Right forelimb (tissue), 1 donor: ENCODE measurements at places on chromosomes 5 and 9.

GRCh38 chr5:35884191-35884769 lies 27.6 kb downstream of the IL7R start:
- no peak for DNase-seq

GRCh38 chr9:77841739-77842386 lies 189.7 kb downstream of the GNAQ start:
- DNase-seq: no peak

DNA sequence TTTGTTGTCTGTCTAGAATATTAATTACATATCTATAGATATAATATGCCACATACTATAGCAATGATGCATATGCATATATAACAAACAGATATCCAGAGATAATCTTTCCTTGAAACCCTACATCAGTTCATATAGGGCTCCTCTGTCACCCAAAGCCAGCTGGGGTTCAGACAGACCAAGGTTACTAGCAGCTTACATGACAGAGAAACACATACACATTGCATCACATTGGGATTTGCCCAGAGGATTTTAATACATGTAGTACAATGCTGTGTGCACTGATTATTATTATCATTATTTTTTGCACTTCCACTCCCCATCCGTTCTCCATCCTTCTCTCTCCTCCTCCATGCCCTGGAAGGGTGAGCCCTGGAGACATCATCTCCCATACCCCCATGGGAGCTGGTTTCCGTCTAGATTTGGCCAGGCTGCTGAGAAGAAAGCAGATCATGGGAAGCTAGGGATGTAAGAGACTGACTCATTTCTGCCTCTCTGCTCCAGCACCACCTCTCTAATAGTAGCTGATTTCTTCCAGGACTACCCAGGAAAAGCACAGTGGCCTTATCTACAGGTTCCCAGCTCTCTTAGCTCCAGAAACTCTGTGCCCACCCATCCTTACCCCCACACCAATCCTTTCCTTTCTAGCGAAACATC lies 23.3 kb downstream of the FST start:
- no peak for DNase-seq

- DNase-seq: no peak
Measured at GRCh38 chr9:77592476-77592875, 55.6 kb downstream of the GNA14 start.

GRCh38 chr5:154577416-154577815 lies 99.4 kb upstream of the HAND1 start:
- no peak for DNase-seq

DNA sequence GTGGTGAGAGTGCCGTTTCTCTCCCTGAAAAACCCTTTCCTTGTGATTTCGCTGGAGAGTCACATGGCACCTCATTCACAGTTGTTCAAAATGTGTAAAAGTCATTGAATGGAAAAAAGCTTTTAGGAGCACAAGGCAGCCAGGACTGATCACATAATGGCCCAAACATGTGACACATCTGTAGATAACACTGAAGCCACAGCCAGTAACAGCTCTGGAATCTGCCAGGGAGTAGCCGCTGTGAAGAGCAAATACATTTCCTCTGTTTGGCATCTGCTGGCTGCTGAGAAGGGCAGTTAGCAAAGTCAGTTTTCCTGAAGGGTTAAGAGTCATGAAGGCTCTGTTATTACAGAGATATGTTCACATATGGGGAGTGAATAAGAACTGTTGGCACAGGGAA lies 271.8 kb downstream of the NNT start:
- no peak for DNase-seq

GRCh38 chr9:88481933-88482332 lies 53.0 kb upstream of the NXNL2 start:
- no peak for DNase-seq

GRCh38 chr5:78633700-78634099 lies 14.9 kb downstream of the LHFPL2 start:
- no peak for DNase-seq

DNA sequence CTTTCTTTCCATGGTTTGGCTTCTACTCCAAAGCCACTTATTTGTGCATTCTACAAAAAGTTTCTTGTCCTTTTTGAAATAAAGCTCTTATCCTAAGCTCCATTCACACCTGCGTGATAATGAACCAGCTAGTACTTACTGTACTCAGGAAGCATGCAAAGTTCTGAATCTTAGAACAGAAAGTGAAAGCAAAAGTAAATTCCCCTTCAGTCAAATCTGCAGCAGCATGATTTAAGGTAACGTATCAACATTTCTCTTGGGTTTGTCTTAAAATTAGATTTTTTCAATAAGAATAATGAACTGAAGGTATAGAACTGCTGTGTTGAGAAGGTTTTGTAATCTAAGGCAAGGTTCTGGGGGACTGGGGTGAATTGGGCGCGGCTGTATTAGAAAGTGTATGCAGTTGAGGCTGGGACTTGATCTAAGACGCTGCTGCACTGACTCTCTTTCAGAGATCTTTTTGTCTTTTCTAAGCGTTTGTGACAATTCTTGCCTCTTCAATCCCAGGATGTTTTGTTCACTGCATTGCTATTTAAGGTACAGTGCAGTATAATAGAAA lies at the start of gene ERAP2:
Gene ERAP2 (plus strand): TSS at position 209 of the 559 bp plus-strand sequence. CDS start 3,186 bp downstream, outside the sequence.
- DNase-seq: peak; percentile 53

GRCh38 chr9:29830821-29831220 lies 2257.5 kb upstream of the C9orf72 start:
- DNase-seq: no peak

DNA sequence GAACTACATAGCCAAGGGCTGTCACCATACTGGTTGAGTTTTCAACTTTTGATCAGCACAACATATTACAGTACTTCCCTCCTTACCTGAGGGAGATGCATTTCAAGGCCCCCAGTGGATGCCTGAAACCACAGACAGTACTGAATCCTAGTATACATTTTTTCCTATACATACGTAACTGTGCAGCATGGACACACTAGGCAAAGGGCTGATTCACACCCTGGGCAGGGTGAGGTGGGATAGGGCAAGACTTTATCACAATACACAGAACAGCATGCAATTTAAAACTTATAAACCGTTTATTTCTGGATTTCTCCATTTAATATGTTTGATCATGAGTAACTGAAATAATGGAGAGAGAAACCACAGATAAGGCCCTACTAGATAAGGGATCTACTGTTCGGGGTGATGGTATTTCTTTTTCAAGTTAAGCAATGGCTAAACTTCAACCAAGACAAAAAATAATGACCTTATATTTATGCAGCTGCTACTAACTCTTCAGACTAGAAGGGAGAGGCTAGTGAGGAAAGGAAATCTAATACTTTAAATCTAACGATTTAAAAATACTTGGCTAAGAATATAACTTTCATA lies 186.9 kb upstream of the GNA14 start:
- DNase-seq: no peak

DNA sequence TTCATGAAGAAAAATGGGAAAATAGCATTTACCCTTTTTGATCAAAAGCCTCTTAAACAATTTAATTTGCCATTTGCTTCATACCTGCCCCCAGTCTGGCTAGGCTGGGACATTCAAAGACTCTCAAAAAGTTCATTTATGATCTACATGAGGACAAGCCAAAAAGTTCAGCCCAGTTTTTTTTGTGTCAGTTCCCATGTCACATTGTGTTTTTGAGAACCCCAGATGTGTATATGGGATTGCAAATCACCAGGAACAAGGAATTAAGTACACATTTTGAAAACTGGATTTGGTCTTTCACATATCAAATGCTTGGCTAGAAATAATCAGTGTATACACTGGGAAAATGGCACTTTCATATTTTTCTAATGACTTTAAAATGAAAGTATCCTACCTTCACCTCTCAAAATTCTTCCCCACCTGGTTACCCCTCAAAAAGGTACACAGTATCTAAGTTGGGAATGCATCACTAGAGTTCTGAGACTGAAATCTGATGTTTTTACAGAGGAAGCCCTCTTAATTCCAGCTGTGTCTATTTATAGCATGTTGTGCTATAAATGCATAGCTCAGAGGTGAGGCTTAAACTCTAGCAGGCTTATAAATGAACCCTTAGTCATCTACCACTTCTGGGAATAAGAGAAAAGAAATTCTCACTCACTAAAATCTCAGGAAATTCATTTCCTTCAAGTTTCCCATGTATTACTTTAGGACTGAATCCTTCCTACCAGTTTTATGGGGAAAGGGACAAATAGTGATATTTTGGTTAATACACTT lies 9.3 kb downstream of the STOM start:
- DNase-seq: no peak

DNA sequence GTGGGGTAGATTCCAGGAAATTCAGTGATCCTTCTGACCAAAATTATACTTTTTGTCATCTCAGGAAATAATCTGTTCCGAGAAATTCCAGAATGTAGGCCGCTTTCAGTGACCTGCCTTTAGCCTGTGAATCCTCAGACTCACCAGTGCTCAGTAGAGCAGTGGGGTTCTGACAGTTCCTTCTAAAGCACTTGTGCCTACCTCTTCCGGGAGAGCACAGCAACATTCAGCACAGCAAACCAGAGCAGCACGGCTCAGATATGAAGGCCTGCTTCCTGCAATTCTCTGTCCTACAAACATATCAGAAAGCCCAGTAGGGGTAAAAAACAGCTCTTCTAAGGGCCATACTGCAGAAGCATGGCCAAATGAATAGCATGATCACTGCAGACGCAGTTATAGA lies 15.0 kb downstream of the FANCC start:
- no peak for DNase-seq

GRCh38 chr9:88583901-88584596 lies 49.1 kb downstream of the NXNL2 start:
- DNase-seq: no peak

DNA sequence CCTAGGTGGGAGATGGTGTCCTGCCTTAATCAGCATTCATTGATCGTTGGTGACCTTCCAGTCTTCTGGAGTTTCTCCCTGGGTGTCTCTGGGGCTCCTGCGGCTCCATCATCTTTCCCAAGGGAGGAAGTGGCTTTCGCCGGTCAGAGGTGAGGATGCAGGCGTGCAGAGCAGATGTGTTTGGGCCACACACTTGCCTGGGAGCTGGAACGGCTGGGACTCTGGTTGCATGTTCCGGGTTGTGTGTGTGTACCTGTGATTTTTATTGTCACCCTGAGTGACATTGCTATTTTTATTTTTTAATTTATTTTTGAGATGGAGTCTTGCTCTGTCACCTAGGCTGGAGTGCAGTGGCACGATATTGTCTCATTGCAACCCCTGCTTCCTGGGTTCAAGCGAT lies 9.6 kb downstream of the HMCN2 start:
- DNase-seq: no peak

GRCh38 chr5:170297589-170298462 lies at the start of gene LCP2:
TSS of gene LCP2 (minus strand) at chr5:170297777. CDS start at chr5:170297611, 166 bp downstream.
- DNase-seq: peak; percentile 5

DNA sequence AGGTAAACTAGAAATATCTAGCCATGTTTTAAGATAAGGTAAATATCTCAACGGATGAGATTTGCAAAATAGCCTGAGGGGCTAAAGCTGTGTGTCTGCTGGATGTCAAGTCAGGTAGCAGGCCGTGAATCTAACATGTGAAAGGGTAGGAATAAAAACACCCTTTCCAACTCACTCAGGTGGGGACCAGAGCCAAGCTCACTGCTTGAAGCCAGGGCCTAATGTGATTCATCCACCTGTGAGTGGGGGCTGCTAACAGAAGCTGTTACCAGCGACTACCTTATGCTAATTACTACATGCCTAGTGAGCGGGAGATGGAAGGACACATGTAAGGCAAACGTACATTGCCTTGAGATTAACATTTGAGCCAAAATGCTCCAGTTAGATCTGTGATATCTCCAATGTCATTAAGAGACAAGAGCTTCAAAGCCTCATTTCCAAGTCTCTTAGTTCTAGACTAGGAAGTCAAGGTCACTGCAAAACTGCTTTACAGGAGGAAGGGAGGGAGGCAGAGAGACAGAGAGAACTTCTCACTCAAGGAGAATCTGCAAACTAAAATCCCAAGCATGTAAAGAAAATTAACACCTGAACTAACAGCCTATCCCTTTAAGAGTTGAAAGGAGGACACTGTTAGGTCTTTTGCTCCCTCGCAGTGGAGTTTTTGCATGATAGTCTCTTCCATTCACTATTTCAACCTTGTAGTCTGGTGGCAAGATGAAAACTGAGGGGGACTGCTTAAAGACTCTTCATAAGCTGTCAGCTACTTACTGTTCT lies 141.6 kb upstream of the RPS23 start:
- DNase-seq: no peak

DNA sequence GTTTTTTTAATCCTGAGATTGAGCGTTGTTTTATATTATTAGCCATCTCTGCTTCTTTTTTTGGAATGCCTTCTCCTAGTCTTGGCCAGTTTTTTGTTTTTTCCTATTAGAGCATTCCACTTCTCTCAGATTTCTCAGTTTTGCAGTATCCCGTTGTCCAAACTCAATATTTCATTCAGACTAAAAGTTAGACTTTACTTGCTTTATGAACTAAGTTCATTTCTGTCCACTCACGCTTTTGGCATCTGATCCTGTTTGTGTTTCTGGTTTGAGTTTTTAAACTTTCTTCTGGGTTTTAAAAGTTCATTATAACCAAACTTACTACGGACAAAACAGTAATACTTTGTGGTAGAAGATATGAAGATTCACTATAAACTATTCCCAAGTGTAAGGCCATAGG lies 288.3 kb upstream of the MPDZ start:
- DNase-seq: no peak

- DNase-seq: no peak
Measured at GRCh38 chr5:168360521-168361285, 69.3 kb downstream of the WWC1 start.

- DNase-seq: no peak
Measured at GRCh38 chr5:147458581-147458980, 51.3 kb downstream of the DPYSL3 start.

DNA sequence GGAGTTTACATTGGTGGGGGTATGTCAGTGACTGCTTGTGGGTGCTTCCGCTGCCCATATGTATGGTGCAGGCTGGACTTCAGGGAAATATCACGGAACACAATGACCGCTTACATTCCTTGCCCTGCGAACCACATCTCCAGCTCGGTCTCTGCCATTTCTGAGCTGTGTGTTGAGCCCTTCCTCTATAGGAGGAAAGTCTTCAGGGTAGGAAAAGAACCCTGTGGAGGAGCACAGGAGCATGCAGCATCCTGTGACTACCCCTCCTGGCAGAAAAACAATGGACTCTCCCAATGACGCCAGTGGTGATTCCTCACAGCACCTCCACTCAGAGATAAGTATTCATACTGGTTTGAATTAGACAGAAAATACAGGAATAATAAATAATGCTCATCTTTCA lies 276.8 kb upstream of the MAP3K1 start:
- DNase-seq: no peak

GRCh38 chr5:40799258-40799657 lies 1.1 kb upstream of the PRKAA1 start:
- DNase-seq: no peak

- no peak for DNase-seq
Measured at GRCh38 chr5:102554728-102555127, 55.9 kb upstream of the SLCO6A1 start.

GRCh38 chr5:78328585-78329173 lies 31.7 kb upstream of the SCAMP1 start:
- no peak for DNase-seq

DNA sequence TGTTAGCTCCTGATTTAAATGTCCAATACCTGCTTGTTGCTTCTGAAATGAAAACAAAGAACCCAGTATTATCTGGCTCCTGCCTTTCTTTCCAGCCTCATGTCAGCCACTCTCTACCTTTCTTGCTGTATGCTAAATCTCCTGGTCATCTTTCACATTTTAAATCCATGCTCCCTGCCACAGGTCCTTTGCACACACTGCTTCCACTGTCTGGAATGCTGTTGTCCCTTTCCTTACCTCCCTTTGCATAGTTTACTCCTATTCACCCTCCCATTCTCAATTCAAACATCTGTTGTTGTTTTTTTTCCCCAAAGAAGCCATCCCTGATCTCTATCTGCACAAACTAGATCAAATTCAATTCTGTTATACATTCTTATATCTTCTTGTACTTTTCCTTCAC lies 97.0 kb upstream of the NR4A3 start:
- no peak for DNase-seq

- no peak for DNase-seq
Measured at GRCh38 chr9:37917313-37917731, 13.4 kb upstream of the SLC25A51 start.
